NCI-H526 (cell line): ENCODE measurements at places on chromosomes 16 and 17.

GRCh38 chr17:32783602-32784001, 93.3 kb downstream of the MYO1D start:
- peak; percentile 76 for DNase-seq

- DNase-seq, result no peak
Observed at GRCh38 chr17:7392696-7393612, 1.4 kb downstream of the PLSCR3 start.

- no peak for DNase-seq
Observed at GRCh38 chr16:24736758-24737157, 7.3 kb downstream of the TNRC6A start.

GRCh38 chr17:31834448-31834847, 24.6 kb downstream of the COPRS start:
- no peak for DNase-seq

- DNase-seq, result no peak
Observed at GRCh38 chr17:78920528-78920927, 4.7 kb downstream of the TIMP2 start.

GRCh38 chr17:11589716-11590115, 8.6 kb upstream of the DNAH9 start:
- DNase-seq, result no peak

DNA sequence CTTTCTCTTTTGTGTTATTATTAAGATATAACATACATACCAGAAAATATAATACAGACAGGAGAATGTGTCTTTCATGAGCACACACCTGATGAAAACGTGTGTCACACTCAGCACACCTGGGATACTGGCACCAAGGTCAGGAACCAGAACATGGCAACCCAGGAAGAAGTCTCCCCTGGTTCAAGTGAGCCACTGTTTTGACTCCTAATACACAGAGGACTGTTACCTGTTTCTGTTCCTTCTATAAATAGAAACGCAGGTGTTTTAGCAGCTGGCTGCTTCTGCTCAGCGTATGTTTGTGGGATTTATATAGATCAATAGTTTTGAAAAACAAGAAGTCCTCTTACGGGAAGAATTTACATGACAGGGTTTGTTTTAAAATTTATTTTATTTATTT, 3.5 kb downstream of the SEC14L1 start:
- peak; percentile 45 for DNase-seq

DNA sequence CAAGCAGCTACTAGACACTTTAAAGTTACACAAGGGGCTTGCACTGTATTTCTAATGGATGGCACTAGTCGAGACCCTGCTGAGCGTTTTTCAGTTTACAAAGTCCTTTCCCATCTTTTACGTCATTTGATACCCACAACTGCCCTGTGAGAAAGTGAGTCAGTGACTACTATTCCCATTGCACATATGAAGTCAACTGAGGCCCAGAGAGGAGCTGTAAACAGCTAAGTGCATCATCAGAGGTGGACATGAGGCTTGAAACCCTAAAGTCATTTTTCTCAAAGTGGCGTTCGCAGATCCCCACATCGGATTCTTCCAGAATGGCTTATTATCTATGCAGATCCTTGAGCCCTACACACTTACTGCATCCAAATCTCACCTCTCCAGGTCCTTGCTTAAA, 50.6 kb downstream of the TEKT5 start:
- DNase-seq, result no peak

DNA sequence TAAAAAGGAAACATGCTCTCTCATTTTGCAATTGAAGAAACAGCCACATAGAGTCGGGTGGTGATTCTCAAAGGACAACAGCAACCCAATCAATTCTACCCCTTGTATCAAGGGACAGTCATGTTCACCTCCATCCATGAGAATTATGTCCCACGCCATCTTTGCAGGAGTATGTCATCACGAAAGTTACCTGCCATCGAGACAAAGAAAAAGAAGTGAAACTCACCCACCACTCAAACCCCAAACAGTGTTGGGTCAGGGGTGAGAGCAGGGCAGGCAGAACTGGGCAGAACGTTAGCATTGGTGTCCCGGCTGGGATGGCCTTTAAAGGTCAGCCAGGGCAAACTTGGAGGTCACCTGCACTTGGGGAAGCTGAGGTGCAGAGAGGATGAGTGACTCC, 24.2 kb upstream of the HNF1B start:
- DNase-seq, result no peak

- DNase-seq, result no peak
Observed at GRCh38 chr16:51095084-51095881, 55.8 kb downstream of the SALL1 start.

GRCh38 chr16:14308368-14308723, 237.2 kb downstream of the MRTFB start:
- no peak for DNase-seq

GRCh38 chr17:78231991-78232858, 794 bp downstream of the TMEM235 start:
- peak; percentile 63 for DNase-seq

GRCh38 chr16:27566417-27566816, 16.5 kb downstream of the KATNIP start:
- no peak for DNase-seq

DNA sequence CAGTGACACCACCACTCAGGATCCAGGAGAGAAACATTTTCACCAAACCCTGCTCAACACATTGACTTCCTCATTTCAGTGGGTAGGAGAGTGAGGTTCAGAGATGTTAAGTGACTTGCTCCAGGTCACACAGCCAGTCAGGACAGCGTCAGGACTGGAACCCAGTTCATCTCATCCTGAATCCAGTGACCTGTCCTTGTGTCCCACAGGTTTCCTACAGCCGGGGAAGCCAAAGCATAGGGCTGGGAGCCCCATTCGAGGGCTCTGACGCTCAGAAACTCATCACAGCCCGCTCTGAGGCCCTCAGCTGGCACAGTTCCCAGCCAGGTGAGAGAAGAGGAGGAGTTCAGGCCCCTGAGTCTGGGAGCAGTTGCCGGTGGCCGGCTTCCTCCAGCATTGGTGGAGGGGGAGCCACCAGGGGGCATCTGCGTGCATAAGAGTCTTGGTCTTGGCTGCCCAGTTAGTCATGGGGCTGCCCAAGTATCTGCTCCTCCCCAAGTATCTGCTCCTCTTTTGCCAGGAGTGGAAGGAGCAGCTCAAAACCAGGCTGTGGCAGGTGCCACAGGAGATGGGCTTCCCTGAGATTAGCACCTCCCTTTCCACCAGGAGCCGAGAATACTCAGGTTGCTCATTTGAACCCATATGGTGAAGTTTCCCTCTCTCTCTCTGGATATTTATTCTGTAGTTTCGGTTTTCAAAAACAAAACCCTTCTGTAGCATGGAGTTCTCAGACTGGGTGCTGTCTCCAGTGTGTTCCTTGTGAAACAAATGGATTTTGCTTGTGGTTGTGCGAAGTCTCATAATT, 56.0 kb downstream of the TNFRSF13B start:
- no peak for DNase-seq

- peak; percentile 38 for DNase-seq
Observed at GRCh38 chr17:17722081-17722905, 41.0 kb downstream of the RAI1 start.
